NCI-H187 treated with DMSO at 0.1 percent for 48 hours (cell line): ENCODE measurements at places on chromosomes 1 and 21.

DNA sequence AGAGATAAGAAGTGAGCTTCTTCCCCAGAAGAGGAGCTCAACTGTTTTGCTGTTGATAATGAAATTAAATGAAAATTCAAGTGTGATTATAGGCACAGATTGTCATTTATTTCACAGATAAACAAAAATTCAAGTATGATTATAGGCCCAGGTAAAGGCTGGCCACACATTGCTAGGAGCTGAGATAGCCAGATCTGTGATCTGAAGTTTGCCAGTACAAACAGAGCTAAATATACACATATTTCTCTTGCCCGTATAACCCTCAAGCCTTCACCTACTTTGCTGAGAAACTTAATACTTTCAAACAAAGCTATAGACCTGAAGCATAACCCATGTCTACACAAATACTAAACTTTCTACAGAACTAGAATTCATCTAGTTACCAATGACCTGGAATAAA lies 31.3 kb upstream of the NRIP1 start:
- DNase-seq, result no peak

GRCh38 chr1:95076034-95076433 lies 3.3 kb upstream of the ALG14 start:
- no peak for DNase-seq

- no peak for DNase-seq
These were observed 8.0 kb downstream of the STX6 start for GRCh38 chr1:181014477-181015250.

DNA sequence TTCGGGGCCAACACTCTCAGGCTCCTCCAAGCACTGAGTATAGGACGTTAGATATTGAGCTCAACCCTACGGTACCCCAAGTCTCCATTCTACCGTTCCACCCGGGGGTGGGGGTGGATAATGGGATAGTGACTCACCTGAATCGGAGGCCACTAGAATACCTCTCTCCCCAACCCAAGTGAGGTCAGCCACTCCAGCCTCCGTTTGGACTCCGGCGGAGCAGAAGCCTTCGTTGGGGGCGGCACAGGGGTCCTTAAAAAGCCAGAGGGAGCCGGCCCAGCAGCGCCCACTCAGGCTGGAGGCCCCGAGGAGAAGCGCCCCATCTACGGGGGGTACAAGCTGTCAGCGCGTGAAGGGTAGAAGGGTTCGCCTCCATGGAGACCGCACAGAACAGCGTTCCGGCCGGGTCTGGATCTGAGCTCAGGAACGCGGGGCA lies 556 bp downstream of the WDR77 start:
- DNase-seq, result no peak

DNA sequence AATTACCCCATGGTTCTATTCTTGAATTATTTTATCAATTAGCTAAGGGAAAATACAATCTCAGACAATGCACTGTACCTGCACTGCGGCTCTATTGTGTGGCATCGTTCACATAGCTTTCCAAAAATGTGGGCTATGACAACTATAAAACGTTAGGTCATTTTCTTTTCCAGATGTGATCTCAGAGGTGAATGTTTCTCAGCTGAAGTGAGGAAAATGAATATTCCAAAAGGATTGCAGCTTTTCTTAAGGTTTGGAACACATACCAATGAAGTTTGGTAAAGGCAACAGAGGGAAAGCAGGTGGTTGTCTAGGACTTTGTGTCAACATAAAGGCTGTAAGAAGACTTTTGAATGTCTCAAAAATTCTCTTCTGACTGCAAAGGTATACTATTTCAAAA lies 105.5 kb downstream of the NRIP1 start:
- no peak for DNase-seq

DNA sequence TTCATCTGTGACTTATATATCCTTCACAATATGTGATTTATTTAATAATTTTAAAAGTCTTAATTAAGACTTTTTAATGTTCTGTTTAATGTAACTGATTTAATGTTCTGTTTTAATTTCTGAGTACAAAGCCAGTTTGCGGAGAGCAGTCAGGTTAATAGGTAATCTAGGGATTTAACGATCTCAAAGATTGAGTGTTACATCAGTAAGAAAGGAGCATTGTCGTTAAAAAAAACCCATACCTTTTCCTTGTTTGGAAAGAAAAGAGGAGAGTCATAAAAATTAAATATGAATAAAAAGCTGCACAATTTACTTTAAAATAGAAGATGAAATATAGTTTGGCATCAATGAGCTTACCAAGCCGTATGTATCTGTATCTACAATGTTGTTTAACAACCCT lies 621.4 kb downstream of the KIF26B start:
- no peak for DNase-seq

- DNase-seq, result no peak
These were observed 114.6 kb downstream of the AKT3 start for GRCh38 chr1:243735457-243735856.

DNA sequence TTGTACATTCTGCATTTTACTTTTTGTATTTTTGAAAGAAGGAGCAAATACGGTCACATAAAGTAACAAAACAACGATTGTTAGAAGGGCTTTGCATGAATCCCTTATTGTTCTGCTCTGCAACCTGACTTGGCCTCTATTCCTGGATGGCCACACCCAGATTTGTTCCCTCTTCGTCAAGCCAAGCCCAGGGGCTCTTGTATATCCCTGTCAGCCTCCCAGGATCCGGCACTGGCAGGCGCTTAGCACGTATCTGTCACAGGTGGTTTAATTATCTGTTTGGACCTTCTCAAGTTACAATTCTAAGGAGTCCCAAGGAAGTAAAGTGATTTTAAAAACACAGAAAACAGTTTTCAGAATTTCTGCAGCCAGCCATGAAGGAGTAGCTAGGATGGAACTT lies 28.0 kb downstream of the CRYAA start:
- peak; percentile 21 for DNase-seq

GRCh38 chr1:151956957-151957497 lies 36.6 kb downstream of the S100A10 start:
- DNase-seq, result no peak

DNA sequence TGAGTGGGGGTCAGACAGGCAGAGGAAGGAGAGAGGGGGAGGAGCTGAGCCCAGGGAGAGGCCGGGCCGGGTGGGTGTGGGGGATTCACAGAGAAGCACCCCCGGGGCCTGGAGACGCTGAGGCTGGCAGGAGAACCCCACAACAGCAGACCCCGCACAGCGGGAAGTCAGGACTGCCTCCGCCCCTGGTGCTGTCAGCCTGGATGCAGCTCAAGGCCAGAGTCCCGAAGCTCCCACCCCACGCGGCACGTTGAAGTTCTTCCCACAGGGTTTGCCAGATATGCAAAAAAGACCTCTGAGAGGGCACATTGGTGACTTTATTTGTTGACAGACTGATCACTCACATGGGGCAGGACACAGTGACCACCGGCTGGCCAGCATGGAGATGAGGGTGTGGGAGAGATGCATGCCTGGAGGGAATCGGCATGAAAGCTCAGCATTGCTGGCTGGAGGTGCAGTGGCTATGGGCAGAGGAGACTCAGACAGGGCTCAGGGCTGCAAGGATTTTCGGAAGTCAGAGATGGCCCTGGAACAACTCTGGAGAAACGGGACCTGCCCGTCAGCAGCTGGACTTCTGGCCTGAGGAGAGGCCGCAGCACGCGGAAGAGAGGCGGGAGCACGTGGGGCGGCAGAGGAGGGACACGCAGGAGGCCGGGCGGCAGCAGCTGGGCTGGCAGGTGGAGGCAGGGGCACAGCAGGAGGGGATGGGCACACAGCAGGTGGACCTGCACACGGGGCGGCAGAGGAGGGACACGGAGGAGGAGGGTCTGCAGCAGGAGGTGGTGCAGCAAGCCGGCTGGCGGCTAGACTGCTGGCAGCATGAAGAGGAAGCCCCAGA lies 885 bp downstream of the KRTAP10-3 start:
- DNase-seq, result no peak

DNA sequence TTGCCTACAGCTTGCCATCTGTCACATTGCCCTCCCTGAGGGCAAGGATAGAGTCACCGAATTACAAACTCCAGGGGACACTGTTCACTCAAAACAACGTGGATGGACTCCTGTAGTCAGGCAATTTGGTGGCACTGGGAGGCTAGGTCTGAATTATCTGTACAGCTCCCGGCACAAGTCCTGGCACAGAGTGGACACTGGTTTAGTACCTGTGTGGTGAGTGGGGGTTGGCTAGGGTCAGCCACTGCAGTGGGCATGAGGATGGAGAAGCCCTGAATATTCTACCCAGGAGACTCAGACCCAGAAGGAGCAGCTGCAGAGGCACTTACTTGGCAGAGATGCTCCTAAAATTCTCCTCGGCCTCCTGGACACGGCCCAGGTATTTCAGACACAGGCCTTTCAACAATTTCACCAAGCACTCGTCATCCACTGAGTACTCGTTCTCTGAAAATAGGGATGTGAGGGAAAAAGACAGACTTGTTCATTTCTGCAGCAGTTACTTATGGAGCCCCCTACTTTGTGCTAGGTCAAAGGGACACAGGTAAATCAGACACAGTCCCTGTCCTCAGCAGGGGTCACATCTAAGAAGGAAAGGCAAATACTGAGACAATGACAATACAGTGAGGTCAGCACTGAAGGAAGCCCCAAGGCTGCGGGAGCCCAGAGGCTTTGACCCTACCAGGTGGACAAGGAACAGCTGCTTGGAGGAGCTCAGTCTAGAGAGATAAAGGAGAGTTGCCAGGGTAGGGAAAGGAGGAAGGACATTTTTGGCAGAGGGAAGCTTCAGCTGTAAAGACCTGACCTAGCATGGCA lies 40.5 kb downstream of the TTC39A start:
- no peak for DNase-seq

GRCh38 chr1:163203561-163203960 lies 845 bp upstream of the RGS5 start:
- no peak for DNase-seq

- DNase-seq, result no peak
These were observed 38.1 kb upstream of the SYT14 start for GRCh38 chr1:209899948-209900347.

GRCh38 chr1:87399701-87400100 lies 71.0 kb downstream of the LMO4 start:
- peak; percentile 78 for DNase-seq

- DNase-seq, result no peak
These were observed 30.3 kb downstream of the PARK7 start for GRCh38 chr1:7991504-7992440.

- no peak for DNase-seq
These were observed 20.0 kb upstream of the RNF19B start for GRCh38 chr1:32984455-32985171.

- DNase-seq, result no peak
These were observed 4.7 kb downstream of the IRF6 start for GRCh38 chr1:209800984-209801834.

DNA sequence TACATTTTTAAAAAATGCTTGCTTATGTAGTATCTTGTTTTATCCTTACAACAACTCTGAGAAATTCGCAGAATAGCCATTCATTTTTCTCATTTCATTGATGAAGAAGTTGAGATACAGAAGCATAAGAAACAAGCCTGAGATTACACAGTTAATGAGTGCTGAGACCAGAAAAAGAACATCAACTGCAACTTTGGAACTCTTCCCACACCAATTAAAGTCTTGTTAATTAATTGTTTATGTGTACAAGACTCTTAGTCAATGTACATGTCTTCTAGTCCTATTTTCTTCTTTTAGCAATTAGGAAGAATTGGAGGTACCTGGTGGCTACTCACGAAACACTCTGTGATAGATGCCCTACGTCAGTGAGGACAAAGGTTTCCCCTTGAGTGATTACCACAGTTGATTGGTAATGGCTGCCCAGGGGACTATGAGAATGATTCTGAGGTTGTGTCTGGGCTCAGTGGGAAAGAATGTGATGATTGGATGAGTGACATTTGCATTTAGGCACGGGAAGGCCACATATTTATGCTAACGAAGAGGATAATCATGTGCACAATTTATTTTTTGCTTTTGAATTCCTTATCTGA lies 187.4 kb upstream of the KCNK2 start:
- DNase-seq, result no peak

GRCh38 chr1:43352351-43352705 lies 6.5 kb upstream of the CDC20 start:
- no peak for DNase-seq

DNA sequence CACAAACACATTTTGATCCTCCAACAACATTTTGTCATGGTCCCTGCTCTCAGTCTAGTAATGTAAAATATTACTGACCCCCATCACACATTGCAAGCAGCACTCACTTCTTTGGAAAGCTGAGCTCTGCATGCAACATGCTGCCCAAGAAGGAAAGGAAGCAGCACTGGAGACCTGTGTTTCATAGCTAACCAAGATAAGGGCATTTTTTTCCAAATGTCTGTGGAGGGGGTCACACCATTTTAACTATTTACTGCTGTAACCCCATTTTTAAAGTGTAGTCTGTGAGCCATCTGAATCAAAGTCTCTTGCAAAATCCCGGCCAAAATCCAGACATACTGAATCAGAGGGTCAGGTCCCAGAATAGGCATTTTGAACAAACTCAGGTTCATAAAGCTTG lies 4.5 kb upstream of the RASSF5 start:
- DNase-seq, result no peak

DNA sequence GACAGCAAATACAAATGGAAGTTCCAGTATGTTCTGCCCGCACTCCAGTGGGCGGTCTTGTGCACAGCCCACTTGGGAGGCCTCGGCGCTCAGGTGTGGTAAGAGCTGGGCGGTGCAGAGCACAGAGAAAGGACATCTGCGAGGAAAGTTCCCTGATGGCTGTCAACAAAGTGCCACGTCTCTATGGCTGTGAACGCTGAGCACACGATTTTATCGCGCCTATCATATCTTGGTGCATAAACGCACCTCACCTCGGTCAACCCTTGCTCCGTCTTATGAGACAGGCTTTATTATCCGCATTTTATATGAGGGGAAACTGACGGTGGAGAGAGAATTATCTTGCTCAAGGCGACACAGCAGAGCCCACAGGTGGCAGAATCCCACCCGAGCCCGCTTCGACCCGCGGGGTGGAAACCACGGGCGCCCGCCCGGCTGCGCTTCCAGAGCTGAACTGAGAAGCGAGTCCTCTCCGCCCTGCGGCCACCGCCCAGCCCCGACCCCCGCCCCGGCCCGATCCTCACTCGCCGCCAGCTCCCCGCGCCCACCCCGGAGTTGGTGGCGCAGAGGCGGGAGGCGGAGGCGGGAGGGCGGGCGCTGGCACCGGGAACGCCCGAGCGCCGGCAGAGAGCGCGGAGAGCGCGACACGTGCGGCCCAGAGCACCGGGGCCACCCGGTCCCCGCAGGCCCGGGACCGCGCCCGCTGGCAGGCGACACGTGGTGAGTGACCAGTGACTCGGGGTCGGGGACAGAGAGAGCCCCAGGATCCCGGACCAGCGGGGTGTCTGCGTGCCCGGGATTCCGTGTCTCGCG lies at the start of gene IL12RB2:
TSS of gene IL12RB2 (plus strand) at position 623 of the 810 bp plus-strand sequence. CDS start 12,496 bp downstream, outside the sequence.
- DNase-seq, result no peak

DNA sequence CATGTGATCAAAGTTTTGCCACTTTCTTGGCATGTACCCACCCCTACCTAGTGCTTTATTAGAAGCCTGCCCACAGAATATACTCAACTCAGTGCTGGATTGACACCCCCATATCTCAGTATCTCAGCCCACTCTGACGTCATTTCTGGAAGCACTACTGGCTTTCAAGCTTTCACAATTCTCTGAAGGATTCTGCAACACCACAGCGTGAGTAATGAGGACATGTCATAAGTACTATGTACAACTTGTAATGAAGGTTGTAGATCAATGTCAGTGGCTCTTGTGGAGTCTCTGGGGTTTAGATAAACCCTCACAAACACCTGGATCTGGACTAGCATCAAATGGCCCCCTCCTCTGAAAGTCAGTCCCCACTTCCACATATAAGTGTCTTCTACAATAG lies 57.2 kb downstream of the TNFSF4 start:
- DNase-seq, result no peak
